Fibroblast of skin of left biceps (primary cell): ENCODE measurements at places on chromosomes 7 and 10.

- no peak for DNase-seq
These were observed 10.8 kb upstream of the HSPA12A start for GRCh38 chr10:116752969-116753665.

DNA sequence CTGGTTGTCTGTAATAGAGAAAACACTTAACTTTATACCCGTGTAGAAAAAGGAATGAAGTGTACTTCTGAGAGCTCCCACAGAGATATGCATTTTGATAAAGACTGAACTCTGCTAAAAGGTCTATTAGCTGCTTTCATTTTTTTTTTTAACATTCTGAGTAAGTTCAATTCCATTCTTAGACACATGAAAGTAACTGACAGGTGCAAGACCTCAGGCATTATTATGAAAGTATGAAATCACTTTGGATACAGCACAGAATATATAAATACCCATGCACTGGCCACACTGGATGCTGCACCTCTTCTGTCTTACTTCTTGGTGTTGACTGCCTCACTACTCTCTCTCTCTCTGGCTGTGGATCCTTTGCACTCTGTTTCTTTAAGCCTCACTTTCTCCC is 46.2 kb downstream of the VWDE start:
- DNase-seq = no peak

DNA sequence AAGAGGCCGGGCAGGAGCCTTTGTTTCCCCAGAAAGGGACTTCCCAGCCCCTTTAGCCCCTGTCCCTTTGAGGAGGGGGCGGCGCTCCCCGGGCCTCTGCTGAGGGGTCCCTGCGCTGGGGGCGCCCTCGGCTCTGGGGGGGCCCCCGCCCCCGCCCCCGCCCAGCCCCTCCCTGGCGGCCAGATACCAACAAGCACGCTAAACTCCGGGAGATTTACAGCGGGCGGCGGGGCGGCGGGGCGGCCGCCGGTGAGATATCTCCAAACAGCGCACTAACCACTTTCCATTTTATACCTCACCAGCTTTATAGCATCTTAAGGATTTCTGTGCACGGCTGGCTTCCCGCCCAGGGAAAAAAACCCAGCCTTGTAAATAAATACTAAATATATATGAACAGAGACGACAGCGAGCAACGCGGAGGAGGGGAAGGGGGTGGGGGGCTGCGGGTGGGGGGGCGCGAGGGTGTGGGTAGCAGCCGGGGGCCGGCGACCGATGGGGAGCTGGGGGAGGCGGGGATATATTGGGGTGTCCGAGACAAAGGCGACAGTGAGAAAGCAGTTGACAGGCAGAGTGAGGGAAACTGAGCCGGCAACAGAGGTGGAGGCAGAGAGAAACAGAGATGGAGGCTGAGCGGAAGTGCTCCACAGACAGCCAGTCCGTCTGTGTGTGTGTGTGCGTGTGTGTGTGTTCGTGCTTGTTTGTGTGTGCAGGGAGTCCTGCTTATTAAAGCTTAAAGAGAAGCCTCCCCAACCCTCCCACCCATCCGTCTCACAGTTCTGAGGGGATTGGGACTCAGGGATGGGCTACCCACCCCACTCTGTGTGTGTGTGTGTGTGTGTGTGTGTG is 85.8 kb downstream of the HIF1AN start:
- no peak for DNase-seq

GRCh38 chr10:7265396-7266123 is 145.3 kb downstream of the SFMBT2 start:
- no peak for DNase-seq

- DNase-seq = no peak
These were observed 5.7 kb downstream of the CUX1 start for GRCh38 chr7:101823096-101823495.

DNA sequence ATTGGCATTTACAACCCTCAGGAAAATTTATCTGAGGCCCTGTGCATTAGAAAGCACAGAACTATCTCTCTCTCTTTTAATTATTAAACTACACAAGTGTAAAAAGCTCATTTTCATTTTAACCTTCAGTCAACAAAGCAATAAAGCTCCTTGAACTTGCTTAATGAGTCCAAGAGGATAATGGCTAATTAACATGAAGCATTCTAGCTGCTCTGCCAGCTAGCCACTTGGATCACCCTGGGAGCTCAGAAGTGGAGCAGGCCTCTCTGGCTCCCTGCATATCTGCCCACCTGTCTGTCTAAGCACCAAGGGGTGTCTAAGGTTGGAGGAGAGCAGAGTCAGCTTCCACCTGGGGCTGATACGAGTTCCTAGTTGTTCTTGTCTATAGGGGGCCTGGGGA is 56.0 kb upstream of the SLC35G1 start:
- DNase-seq = no peak

DNA sequence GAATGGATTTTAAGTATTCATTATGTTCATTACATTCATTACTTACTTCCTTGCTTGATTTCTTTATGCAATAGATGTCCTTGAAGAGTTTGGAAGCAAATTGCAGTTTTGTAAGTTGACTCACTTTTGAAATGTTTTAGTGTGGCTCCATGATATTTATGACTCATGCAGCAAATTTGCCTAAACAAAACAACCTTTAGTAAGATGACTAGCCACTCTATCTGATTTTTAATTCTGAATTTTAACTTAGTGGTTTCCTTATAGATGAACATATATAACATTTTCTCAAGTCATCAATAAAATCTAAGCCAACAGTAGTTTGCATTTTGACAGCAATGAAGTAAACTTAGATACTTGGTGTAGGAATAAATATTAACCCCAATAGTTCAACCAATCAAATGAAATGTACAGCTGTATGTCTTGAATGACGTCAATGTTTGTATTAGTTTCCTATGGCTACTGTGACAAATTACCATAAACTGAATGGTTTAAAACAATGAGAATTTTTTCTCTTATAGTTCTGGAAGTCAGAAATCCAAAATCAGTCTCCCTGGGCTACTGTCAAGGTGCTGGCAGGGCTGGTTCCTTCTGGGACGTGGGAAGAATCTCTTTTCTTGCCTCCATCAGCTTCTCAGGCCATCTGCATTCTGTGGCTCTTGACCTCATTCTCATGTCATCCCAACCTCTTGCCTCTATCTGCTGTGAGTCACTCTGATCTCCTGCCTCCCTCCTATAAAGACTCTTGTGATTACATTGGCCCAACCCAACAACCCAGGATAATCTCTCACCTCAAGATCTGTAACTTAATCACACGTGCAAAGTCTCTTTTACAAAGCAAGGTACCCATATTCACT is 73.4 kb downstream of the AHR start:
- DNase-seq = peak; percentile 90

- no peak for DNase-seq
These were observed 82.5 kb upstream of the LRGUK start for GRCh38 chr7:134044682-134045081.

DNA sequence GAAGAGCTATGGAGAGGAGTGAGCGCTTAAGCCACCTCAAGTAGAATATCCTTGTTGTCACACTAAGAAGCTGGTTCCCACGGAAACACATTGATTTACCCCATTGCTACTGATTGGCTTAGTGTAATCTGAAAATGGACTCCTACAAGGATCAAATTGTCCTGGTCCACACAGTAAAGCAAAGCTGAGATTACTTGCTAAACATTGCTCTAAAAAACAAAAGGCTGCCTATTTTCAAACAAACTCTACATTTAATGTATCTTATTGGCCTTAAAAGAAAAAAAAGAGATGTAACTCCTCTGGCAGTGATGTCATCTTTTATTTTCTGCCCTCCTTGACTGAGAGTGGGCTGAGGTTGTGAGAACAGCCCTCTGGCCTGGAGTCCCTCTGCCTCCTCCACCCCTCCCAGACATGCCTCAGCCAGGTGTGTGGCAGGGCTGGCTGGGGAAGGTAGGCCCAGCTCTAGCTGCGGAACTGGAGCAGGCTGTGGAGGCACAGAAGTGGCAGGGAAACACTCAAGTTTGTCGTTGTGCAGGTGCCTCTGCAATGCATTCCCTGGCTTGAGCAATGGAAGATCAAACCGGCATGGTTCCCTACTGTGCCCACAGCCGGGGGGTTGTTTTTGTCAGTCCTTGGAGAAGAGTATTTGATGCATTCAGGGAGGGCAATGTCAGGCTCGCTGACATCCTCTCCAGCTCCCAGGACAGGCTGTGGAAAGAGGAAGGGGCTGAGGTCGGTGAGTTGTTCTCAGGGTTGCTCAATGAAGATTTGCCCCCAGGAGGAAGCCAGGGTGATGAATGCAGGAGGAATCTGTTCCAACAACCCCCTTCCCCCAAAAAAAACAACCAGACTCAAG is 9.1 kb downstream of the KLF6 start:
- DNase-seq = no peak

GRCh38 chr7:20193242-20193777 is 23.9 kb downstream of the MACC1 start:
- no peak for DNase-seq

GRCh38 chr10:80184291-80184690 is 21.0 kb downstream of the ANXA11 start:
- DNase-seq = no peak

DNA sequence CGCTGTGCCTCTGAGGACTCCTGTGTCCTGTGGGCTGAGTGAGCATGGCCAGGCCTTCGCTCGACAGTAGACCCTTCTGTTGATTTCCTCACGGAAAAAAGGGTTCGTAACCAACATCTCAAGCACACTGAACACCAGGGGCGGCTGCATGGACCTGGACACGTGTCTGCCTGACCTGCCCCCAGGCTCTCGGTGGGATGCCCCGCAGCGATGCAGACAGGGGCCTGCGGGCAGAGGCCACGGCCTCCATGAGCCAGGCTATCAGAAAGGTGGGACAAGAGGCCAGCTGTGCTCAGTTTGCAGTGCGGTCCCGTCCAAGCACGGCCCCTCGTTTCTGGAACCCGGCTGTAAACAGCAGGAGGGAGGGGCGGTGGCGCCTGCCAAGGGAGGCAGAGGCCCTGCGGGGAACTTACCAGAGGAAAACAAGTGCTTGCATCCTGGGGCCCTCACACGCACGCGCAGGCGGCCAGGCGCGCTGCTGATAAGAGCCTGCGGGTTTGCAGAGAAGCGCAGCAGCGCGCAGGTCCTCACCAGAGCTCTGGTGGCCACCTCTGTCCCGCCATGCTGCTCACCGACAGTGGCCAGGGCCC is 10.6 kb downstream of the GPR146 start:
- DNase-seq = no peak

GRCh38 chr10:3689871-3690510 is 95.0 kb downstream of the KLF6 start:
- no peak for DNase-seq

DNA sequence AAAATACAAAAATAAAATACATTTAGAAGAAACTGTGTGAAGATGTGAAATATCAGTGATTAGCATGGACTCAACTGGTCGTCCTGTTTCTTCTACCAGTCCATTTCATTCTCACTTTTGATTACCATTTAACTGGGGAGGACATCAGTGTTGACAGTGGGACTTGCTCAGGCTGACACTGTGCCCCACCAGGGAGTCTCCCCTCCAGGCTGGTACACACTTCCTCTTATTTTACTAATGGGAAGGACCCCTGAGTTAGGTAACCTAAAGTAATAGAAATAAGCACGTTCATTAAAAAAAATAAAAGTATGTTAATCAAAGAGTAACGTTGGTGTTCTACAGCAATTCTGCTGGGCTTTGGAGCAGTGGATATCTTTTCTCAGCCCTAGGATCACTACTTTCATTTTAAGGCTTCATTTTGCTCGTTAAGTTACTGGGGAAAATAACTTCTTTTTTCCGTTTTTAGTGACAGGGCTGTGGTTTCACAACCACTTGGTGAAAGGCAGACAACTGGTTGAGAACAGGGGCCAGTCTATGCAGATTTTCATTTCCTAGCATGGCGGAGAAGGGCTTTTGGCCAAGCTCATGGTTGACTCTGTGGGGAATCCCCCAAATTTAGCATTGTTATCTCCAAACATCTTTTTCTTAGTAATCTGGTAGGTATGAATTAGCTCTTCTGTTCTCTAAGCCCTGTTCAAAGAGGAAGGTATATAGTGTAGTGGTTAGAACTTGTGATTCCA is 2.1 kb downstream of the SNX10 start:
- no peak for DNase-seq

DNA sequence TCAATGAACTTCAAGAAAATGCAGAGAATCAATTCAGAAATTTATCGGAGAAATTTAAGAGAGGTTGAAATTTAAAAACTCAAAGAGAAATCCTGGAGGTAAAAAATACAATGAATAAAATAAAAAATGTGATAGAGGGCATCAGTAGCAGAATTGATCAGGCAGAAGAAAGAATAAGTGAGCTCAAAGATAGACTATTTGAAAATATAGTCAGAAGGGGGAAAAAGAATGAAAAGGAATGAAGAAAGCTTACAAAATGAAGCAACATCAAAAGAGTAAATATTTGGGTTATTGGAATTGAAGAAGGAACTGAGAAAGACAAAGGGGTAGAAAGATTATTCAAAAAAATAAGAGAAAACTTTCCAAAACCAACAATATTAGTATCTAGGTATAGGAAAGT is 291.4 kb downstream of the SH2D4B start:
- DNase-seq = no peak

DNA sequence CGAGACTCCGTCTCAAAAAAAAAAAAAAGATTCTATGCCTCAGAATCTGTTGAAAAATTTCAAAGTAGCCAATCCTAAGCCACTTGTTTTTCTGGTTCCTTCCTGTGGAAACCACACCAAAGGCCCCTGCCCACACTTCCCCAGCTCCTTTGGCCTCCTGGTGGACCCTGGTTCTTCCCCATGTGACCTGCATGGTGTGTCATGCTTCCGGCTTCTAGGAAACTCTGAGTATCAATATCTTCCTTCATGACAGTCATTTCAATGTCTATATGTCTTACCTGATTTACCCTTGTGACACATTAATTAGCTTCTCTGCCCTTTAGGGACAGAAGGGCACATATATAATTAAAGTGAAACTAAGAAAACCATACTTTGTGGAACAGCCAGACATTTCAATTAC is 80.4 kb upstream of the GRB10 start:
- no peak for DNase-seq

- no peak for DNase-seq
These were observed 38.9 kb upstream of the ADARB2 start for GRCh38 chr10:1776127-1776662.

GRCh38 chr10:49696311-49696710 is 16.9 kb downstream of the C10orf53 start:
- no peak for DNase-seq

GRCh38 chr7:150856303-150857275 is 4.3 kb downstream of the AOC1 start:
- no peak for DNase-seq

DNA sequence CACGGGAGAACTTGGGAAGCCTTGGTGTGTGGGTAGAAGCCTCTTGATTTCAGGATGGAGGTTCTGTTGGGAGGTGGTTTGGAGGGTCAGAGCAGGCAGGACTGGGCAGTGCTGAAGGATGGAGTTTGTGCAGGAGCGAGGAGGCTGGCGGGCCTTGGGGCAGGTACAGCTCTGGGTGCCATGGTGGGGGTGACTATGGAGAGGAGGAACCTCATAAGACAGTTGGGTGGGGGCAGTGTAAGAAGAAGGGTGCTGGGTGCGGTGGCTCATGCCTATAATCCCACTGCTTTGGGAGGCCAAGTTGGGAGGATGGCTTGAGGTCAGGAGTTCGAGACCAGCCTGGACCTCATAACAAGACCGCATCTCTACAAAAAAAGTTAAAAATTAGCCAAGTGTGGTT is 54.7 kb upstream of the GTF2IRD1 start:
- no peak for DNase-seq
